Posterior vena cava (tissue), 2 donors: ENCODE measurements at places on chromosomes 4 and X. TPM values are rescaled to one million over a fixed set of nuclear protein-coding genes. Genes with fewer than 3 reads are reported as not detected.

TEX11 gene
- not detected for total RNA-seq

GRCh38 chrX:41734530-41734929 is 10.5 kb downstream of the GPR82 start:
- no peak for DNase-seq

DNA sequence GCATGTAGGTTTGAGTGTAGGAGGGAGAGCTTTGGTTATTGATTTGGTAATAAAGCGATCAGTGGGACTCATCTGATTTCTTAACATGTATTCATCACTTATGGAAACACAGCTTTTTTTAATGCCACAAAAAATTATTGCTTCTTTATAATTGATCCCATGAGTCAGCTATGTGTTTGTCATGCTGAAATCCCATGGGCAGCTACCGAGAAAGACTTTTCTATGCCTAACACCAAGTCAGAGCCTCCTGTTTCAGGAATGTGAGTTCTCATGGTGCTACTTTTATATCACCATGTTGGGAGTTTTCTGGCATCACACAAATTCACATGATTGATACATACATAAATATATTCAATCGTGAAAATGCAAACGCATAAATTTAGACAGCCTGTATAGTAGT is 165.7 kb downstream of the RAPGEF2 start:
- no peak for DNase-seq

- no peak for DNase-seq
These were observed 41.3 kb downstream of the MAGEB17 start for GRCh38 chrX:16208601-16209000.

NXF2 gene
- not detected for total RNA-seq

DNA sequence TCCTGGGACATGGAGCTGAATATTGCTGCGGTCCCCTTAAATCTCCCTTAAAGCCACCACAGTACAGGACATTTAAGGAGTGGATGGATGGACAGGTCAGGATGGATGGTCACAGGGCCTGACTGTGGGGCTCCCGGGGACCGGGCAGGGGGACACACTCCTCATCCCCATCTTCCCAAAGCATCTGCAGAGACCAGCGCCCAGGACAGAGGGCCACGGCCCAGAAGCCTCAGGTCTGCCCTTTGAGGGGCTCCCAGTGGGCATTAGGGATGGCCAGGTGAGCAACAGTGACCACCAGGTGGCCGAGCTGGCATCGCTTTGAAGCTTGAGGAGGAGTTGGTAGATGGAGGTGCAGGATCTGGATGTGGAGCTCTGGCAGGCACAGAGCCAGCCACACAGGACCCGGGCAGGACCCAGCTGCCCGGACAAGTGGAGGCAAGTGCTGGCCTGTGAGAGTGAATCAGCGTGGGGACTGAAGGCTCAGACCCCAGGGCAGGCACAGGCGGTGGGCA is 51.4 kb downstream of the ABLIM2 start:
- DNase-seq, result no peak

DNA sequence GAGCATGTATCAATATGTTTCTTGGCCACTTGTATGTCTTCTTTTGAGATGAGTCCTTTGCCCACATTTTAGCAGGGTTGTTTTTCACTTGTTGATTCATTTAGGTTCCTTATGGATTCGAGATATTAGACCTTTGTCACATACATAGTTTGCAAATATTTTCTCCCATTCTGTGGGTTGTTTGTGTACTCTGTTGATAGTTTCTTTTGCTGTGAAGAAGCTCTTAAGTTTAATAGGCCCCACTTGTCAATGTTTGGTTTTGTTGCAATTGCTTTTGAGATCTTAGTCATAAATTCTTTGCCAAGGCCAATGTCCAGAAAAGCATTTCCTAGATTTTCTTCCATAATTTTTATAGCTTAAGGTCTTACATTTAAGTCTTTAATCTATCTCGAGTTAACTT is 280.7 kb upstream of the GALNT7 start:
- no peak for DNase-seq

DNA sequence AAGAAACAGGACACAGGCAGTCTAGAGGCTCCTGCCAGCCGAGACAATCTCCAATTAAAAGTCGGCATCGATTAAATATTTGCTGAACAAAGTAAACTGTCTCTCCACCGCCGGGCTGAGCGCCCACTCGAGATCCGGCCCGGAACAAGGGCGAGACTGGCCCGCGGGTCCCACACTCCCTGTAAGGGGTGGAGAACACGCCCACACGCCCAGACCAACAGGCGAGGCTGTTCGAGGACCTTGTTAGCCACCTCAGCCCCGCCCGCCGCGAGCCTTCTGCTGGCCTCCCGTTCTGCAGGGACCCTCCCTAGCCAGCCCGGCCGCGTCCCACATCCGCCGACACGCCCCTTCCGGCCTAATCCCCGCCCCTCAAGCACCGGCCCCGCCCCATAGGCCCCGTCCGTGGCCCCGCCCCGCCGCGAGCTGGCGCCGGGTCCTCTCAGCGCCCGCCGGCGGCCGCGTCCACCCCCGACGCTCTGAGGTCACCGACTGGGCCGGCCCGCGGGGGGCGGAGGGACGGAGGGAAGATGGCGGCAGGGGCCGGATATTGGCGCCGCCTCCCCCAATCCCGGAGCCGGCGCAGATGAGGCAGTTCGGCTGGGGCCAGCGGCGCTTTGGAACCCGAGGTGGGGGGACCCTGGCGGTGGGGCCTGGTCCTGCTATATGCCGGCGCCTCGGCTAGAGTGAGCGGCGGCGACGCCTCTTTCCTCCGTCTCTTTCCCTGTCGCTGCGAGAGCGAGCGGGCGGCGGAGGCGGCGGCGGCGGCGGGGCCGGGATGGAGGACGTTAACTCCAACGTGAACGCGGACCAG is at the start of gene SLAIN2:
SLAIN2 (plus strand) TSS at position 565 of the 811 bp plus-strand sequence; CDS start at position 776, 211 bp downstream.
- DNase-seq, result peak; percentile 100

DNA sequence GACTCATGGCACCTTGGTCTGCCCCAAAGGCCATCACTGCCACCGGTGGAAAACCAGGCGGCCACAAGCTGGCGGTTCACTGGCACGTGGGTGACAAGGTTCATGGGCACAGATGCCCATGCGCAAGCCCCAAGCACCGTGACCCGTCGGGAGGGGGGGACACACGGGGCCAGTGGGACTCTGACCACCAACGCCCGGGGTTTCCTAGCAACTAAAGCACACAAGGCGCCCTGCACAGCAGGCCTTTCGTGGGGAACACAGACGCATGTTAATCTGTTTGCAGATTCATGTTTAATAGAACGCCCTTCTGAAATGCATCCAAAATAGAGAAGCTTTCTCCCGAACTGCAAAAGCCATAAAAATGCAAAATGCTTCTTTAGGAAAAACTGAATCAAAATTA is 43.9 kb downstream of the FAM53A start:
- DNase-seq, result no peak

- no peak for DNase-seq
These were observed 1.3 kb downstream of the SH3TC1 start for GRCh38 chr4:8200302-8200975.

PASD1 gene
- total RNA-seq, result not detected

GRCh38 chr4:129972257-129972656 is 876.3 kb downstream of the C4orf33 start:
- no peak for DNase-seq

QRFPR gene
- not detected for total RNA-seq

XK gene
- 1.6 TPM for total RNA-seq

GRCh38 chr4:10025230-10025806 is 4.0 kb upstream of the SLC2A9 start:
- no peak for DNase-seq

DNA sequence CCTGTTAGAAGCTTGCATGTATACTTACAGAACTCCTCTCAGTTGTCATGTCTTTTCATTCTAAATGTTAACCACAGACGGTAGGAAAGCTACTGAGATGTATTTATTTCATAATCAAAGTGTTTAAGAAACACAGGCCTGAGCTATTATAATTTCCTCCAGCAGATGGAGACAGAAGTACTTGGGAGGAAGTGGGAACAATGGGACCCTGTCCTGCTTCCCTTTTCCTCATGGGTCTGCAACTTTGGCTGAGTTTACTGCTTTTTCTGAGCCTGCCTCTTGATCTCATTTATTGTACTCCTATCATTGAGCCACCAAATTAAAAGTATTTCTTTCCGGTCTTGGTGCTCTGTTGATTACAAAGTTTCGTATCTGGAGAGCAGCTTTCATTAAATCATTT is 67.7 kb upstream of the SPANXN2 start:
- DNase-seq, result no peak

APLN gene
- 8.5 TPM for total RNA-seq

PCYT1B gene
- 1.1 TPM for total RNA-seq

- DNase-seq, result no peak
These were observed 24.6 kb downstream of the SLC7A11 start for GRCh38 chr4:138217567-138217966.
